ENCODE measurements at places on chromosomes 1 and 21.

DNA sequence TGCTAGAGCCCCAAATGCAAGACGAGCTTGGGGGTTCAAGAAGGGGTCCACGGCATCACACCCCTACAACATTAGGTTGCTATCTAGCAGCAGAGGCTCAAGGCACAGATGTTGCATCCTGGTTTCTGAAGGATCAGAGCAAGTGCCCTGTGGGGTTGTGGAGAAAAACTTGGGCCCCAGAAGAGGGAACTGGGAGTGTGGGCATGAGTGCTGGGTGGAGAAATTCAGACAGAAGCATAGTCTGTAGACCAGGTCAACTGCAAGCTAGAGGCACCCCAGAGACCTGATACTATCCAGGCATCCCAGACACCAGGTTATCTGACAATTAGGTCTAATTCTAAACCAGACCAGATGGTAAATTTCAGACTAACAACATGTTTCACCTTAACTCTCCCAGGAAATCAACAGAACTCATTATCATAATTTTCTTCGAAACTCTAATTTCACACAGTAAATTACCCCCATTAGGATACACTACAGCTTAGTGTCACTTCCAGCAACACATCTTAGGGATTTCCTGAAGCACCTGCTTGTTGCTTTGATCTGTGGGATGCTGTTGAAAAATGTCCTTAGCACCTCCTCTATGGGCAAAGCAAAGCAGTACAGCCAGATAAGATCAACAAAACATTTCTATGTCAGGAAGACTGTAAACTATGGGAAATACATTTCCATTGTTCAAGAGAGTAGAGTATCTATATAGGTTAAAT, 179.3 kb downstream of the VAV3 start:
- no peak for DNase-seq

GRCh38 chr1:152343006-152343405, 16.8 kb downstream of the FLG2 start:
- peak; percentile 12 for DNase-seq

GRCh38 chr1:207261971-207262370, 59.5 kb upstream of the CD55 start:
- DNase-seq = no peak

DNA sequence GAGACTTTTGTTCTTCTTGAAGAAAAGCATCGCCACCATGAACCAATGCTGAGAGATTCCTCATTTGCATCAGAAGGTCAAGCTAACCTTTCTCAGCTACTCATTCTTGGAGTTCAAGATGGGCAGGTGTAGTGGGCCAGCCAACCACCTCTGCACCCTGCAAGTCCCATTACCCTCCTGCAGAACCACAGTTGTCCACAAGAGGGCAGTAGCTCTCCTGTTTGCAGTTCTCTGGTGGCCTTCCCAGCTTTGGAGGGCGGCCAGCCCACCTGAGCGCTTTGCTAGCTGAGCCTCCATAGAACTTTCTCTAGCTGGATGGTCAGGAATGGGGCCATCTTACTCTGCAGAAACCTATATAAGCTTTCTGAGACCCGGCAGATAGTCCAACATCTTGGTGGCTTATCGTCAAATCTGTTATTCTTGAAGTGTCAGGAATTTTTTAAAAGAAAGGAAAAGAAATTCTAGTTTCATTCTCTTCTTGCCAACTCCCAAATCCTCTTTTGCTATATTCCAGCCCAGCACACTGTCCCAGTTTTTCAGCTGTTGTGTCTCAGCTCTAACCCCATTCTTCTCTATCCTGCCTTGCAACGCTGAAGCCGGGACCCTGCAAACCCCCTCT, 11.0 kb upstream of the LMX1A start:
- DNase-seq = peak; percentile 77

DNA sequence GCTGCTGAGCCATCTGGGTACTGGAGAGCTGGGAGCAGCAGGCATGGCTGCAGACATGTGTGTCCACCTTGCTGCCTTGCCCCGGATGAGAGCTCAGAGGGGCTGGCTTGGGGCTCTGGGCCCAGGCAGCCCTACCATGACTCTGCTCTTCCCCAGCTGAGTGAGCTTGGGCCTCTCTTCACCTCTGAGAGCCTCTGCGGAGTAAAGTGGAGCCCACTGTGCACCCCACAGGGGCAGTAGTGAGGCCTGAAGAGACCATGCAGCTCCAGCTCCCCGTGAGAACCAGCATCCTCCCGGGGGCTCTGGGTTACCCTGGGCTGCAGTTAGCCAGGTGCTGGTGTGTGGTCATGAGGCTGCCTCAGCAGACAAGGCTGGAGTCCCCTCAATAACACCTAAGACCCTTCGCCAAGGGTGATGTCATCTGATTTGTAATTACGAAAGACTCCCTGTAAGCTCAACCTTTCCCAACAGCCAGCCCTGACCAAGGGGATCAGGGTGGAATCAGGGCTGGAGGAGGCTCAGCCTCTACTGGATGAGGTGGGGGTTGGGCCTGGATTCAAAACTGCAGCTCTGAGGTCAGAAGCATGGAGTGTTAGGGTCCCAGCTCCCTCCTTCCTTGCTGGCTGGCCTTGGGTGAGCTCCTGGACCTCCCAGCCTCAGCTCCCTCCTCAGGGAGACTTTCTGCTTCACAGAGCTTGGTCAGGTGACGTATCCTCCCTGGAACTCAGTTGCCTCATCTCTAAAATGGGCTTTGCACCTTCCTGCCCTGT, 308.0 kb downstream of the MATN1 start:
- DNase-seq = peak; percentile 8

DNA sequence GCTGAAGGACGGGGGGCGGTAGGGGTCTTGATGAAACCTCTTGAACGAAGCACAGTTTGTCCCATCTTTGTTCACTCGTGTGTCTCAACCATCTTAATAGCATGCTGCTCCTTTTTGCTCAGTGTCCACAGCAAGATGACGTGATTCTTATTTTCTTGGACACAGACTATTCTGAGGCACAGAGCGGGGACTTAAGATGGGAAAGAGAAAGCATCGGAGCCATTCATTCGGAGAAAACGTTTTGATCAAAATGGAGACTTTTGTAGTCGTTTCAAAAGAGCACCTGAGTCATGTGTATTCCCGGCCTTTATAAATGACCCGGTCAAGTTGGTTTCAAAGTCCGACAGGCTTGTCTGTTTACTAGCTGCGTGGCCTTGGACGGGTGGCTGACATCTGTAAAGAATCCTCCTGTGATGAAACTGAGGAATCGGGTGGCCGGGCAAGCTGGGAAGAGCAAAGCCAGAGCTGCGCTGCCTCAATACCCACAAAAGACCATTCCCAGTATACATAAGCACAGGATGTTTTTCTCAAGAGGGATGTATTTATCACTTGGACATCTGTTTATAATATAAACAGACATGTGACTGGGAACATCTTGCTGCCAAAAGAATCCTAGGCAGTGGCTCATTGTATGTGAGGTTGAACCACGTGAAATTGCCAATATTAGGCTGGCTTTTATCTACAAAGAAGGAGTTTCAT, 18.5 kb downstream of the ETS2 start:
- peak; percentile 44 for DNase-seq

DNA sequence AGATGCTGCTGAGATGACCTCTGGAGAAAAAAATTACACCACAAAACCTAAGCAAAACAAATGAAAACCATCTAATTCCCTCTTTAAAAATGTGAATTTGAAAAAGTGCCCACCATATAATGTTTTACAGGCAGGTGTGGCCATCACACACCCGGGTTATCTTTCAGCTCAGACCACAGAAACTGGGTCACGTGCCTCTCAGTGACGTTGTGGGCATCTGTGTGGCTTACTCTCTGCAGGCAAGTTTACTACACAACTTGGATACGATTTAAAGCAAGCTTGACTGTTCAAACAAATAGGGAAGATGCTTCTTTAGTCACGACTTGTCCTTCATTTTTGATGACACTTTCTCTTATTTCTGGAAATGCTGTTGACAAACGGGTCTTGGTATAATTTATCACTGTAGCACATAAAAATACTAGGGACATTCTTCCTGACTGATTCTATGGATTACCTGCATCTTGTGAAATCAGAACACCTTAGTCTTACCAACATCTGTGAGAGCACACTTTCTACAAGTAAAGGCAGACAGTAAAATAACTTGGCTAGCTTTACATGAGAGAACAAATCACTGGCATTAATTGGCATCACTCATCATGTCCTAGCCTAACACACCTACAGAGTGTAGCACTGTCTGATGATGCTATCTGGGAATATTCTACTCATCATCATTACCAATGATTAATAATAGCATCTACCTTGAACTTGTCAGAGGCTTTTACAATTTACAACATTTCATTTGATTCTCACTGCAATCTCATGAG, 89.3 kb upstream of the EDEM3 start:
- DNase-seq = no peak

DNA sequence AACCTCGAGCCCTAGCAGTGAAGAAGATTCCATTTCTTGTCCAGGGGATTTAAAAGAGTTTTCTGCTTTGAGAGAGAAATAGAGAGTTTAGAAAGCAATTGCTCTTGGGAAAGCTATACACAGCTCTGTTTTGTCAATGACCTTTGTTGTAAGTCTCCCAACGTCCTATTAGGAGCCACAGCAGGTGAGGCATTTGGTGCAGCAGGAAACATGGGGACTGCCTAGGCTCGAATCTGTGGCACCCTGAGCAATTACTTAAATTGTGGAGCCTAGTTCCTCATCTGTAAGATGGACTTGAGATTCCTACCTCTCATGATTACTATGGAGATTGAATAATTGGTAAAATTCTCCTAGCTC, 8.2 kb downstream of the DCLRE1B start:
- DNase-seq = no peak

DNA sequence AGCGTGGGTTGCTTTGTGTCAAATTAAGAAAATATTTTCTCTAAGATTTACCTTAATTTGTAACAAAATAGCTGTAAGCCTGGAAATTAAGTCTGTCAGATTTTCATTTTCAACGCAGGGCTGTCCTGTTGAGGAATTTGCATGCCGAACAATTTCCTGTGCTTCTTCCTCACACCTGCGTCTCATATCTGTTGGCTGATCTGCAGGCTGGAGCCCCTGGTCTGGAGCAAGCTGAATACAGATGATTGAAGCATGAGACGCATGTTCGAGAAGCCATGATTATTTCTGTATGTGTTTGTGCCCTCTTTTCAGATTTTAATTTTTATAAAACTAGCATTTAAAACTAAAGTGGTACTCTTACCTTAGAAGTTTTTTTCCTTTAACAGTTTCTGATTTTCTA, 9.8 kb downstream of the MIXL1 start:
- DNase-seq = no peak

- DNase-seq = peak; percentile 63
These were observed at the start of gene NMNAT2 for GRCh38 chr1:183417772-183418491. NMNAT2 (minus strand) TSS chr1:183418380; CDS start chr1:183418267, 113 bp downstream.

GRCh38 chr1:241837416-241837815, 10.6 kb upstream of the EXO1 start:
- DNase-seq = no peak

- DNase-seq = no peak
These were observed 82.0 kb upstream of the MROH9 start for GRCh38 chr1:170853302-170853701.

DNA sequence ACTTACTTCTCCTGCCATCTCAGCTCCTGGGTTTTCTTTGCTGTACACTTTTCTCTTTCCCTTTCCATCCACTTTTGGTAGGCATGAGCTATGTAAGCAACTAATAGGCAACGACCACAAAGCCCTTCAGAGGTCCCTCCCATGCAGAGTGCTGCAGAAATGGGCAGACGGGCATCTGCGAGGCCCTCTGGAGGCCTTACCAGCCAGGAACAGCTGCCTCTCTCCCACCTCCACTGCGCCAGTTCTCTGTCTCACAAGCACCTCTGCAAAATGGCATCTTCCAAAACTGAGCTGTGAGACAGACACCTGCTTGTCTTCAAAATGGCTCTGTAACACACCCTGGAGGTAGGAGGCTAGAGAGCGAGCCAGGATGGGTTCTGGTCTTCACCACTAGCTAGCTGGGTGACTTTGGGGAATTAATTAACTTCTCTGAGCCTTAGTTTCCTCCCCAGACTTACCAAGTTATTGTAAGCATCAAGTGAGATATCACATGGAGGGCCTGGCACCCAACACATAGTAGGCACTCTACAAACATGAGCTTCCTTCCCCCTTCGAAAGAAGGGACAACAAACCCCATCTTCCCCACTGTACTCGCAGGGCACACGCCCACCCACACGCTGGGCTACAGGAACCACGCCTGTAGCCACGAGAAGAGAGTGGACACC, 62.0 kb downstream of the BCAR3 start:
- no peak for DNase-seq

GRCh38 chr21:38980416-38981313, 174.9 kb downstream of the ETS2 start:
- no peak for DNase-seq

GRCh38 chr1:98705591-98705990, 44.1 kb downstream of the SNX7 start:
- no peak for DNase-seq

GRCh38 chr1:23394181-23394580, 24.5 kb upstream of the ZNF436 start:
- DNase-seq = peak; percentile 47

DNA sequence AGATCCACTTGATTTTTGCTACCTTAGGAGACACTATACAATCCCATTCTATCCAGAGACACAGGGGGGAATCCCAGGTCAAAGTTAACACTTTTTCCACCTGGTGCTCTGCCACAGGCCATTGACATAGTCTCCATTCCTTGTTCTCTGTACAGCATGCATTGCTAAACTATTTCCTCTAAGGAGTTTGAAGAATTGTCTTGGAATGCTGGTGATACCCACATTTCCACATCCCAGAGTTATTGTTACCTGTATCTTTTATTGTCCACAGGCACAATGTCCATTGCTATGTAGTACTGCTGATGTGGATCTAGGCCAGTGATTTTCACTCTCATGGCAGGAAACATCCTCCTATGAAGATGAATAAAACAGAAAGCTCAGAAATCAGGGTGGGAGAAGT, 61.9 kb downstream of the TBX15 start:
- DNase-seq = no peak

DNA sequence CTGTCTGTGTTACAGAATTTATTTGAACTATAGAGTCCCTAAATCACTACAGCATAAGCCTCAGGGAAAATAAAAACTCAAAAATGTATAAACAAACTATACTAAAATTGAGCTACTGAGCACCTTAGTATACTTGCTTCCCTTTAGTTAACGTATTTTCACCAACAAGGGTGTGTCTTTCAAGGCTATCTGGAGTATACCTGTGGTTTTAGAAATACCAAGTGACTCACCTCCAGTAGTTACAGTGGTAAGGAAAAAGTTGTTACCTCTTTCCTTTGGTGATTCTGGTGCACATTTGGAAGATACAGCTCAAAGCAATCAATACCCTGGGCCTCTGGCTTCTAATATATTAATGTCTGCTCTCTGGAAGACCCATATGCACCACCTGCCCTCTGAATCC, 68.0 kb upstream of the C1orf105 start:
- DNase-seq = no peak

GRCh38 chr1:196372896-196373536, 235.2 kb downstream of the KCNT2 start:
- peak; percentile 13 for DNase-seq

GRCh38 chr1:210683403-210684047, 354.8 kb downstream of the HHAT start:
- DNase-seq = no peak

DNA sequence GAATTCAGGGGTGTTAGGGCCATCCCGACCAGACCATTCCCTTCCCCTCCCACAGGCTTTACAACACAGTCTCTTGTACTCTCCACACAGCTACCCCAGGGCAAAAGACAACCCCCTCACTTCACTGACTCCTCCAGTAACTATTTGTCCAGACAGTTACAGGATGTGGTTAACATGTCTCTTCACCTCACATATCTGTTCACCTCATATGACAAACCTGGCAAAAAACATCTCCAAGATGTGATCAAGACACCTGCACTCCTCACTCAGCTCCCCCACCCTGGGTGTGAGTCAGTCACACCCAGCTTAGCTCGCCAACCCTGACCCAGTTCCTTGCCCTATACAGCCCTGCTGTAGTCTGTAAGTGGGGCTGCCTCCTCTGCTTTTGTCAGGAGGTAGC, 490.5 kb upstream of the CHRM3 start:
- no peak for DNase-seq
